ENCODE measurements at places on chromosomes 1 and 21. TPM values are rescaled to one million over a fixed set of nuclear protein-coding genes. Genes with fewer than 3 reads are reported as not detected.

Gene TRIM58
- 3.5 TPM for polyA plus RNA-seq

DNA sequence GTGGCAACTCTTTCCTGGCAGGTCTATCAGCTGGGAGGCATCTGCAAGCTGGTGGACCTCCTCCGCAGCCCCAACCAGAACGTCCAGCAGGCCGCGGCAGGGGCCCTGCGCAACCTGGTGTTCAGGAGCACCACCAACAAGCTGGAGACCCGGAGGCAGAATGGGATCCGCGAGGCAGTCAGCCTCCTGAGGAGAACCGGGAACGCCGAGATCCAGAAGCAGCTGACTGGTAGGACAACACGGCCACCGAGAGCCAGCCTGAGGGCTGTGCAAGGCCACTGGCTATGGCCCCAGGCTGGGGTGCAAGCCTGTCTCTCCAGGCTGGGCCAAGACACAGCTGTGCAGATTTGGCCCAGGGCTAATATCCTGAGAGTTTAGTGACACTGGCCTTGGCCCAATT lies 34.2 kb downstream of the PKP1 start:
- no peak for DNase-seq

GRCh38 chr21:43611598-43612369 lies 47.5 kb downstream of the HSF2BP start:
- peak; percentile 90 for DNase-seq

DNA sequence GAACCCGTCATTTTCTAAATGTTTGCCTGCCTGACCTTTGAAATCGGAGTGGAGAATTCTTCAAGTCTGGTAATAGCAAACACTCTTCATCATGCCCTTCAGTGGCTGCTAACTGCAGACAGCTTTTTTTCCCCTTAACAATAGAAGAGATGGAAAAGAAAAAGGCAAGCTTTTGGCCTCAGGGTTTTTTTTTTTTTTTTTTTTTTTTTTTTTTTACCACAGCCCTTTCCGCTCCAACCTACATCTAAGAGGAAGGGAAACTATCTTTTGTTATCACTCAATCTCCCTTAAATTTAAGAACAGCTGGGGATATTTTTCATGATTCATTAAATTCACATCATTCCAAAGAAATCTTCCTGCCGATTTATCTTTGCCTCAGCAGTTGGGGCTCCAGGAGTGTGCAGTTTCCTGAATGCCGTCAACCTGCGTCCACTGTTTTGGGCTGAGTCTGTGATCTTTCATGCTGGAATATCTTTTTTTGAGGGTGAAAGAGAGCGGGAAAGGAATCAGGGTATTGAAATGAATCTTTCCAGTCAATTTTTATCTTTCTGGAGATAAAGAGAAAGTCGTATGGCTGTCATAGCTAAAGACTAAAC lies 144.5 kb upstream of the SMYD2 start:
- no peak for DNase-seq

DNA sequence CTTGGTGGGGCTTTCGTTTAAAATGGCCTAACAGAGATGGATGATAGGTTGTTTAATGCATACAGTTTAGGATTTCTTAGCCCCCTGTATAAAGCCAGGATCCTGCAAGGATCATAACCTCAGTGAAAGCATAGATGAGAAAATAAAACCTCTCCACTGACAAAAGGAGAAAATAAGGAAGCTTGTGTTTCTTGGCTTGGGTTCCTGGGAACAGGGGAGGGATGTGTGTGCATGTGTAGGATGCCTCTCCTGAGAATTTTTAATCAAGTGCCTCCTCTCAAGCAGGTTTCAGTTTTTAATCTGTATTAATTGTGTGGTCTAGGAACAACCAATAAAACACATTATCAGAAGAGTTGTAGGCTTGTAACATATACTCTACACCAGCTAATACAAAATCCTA lies 26.1 kb downstream of the PRKACB start:
- no peak for DNase-seq

- DNase-seq, result no peak
Measured at GRCh38 chr1:247459507-247459906, 1.6 kb upstream of the OR2B11 start.

DNA sequence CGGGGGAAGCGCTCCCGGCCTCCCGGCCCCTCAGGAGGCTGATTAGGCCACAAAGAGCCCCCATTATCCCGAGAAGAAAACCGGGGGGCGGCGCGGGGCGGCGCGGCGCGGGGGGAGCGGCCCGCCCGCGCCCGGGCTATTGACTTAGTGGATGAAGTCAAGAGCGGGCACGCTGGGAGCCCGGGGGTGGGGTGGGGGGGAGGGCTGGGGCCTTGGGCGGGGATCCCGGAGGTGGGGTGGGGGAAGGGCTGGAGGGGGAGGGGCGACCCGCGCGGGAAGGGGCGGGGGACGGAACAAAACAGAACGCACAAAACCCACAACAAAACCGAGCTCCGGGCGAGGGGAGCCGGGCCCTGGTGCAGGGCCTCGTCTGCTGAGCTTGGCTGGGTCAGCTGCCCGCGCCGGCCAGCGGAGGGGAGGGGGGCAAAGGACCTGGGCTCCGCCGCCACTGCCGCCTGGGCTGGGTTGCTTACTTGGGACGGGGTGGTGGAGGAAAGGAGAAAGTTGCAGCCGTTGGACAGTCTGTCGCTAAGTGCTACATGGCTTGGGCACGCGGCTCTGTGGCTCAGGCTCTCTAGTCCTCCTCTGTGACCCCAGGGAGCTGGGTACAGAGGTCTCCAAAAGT lies 16.3 kb downstream of the PAX7 start:
- DNase-seq, result no peak

Gene NFASC
- 13.4 TPM for polyA plus RNA-seq

Gene CD84
- not detected for polyA plus RNA-seq

Gene MSH4
- polyA plus RNA-seq, result not detected

Gene NUP210L
- 0.08 TPM for polyA plus RNA-seq

- no peak for DNase-seq
Measured at GRCh38 chr1:97097404-97097925, 375.9 kb downstream of the PTBP2 start.

GRCh38 chr1:14909920-14910460 lies 243.6 kb upstream of the TMEM51 start:
- no peak for DNase-seq

Gene TRAPPC3
- 105 TPM for polyA plus RNA-seq

Gene C1orf210
- not detected for polyA plus RNA-seq

DNA sequence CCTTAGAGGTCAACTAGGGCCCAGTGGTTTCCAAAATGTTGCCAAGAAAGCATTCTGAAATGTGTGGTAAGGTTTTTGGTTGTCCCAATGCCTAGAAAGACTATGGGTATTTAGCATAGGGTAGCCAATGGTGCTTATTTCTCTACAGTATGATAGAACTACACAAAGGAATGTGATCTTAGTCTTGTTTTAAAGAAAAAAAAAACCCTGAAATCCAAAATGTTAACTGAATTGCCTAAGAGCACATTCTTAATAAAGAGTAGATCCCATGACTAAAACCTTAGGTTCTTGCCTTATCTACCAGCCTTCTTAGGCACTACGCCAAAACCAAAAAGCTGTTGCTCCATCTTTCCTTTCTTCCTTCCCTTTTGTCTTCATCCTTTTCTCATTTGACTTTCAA lies 428.2 kb downstream of the MRPL39 start:
- DNase-seq, result peak; percentile 75

DNA sequence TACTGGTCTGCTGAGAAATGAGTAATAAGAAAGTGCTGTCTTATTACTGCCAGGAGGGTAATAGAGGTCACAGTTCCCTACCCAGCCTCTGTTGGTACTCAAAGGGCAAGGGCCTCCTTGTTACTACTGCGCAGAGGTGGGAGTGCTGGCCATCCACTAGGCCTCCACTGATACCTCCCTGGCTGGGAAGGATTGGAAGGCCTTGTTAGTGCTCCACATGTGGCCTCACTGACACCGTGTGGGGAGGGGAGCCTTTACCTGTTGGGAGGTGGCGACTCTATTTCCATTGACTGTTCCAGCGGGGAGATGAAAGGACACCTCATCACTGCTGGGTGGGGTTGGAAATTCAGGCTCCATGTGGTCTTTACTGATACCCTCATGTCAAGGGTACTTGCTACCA lies 57.8 kb upstream of the USP24 start:
- DNase-seq, result no peak

DNA sequence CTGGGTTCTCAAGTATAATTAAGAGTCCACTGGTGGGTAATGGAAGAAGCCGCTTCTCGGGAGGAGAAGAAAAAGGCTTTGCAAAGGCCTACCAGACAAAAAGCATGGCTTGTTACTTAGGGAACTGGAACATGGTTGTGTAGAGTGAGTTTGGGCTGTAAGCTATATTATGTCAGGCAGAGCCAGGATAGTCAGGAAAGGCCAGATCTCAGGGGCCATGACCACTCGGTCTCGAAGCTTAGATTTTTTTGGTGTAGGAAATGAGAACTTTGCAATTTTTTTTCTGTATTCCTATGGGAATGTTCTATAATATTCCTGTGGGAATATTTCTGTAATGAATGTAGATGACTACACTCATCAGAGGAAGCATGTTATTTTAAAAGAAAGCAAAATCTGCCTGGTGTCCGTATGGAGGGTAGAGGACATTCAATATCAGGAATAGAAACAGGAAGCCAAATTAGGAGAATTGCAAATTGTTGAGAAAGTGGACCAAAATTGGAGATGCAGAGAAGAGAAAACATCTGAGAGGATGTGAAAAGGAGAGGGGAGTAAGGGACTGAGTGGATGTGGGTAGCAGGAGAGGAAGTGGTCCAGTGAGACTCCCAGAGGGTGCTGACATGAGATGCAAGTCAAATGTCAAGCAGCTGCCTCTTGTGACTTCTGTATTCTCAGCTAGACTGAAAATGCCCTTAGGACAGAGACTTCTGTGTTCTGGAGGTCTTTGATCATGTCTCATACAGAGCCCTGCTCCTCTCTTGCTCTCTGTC lies 45.2 kb upstream of the HAO2 start:
- no peak for DNase-seq

Gene IVL
- 0.10 TPM for polyA plus RNA-seq

DNA sequence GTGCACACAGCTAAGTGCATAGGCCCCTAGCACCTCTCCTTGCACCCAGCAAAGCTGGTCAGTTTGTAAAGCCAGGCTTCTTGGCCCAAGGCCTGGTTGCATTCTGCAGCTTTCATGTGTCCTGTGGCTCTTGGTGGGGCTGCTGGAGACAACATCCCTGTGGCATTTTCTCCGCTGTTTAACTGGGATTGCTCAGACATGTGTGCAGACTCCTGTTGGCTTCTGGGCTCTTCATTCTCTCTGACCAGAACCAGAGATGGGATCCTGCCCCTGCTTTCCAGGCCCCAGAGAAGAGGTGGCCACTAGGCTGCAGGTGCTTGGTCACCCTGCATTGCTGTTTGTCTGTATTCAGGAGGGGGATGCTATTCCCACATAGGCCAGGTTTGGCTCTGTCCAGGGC lies 50.8 kb downstream of the FAM78B start:
- DNase-seq, result no peak

Gene CATSPERE
- 0.59 TPM for polyA plus RNA-seq

Gene VWA5B1
- not detected for polyA plus RNA-seq

DNA sequence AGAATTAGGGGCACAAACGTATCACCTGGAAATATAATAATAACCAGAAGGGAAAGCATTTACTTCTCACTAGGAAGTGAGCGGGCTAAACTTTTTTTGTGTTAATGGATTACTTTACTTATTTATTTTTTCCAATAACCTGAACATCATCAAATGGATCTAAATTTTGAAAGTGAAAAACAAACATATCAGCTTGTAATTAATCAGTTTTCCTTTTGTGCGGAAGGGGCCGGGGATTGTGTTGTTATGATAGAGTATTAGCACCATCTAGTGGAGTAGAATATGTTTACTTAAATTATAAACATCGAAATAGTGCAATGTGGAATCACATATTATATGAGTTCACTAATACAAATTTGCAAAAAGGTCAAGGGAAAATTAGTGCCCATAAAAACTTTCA lies 9.0 kb downstream of the CFH start:
- DNase-seq, result peak; percentile 17

Gene MASP2
- not detected for polyA plus RNA-seq

- DNase-seq, result peak; percentile 35
Measured at GRCh38 chr1:156499194-156499841, 1.3 kb downstream of the MEF2D start.

Gene CFHR5
- polyA plus RNA-seq, result not detected

- DNase-seq, result no peak
Measured at GRCh38 chr1:36094621-36095061, 5.9 kb downstream of the ADPRS start.

GRCh38 chr1:167137793-167138510 lies 44.1 kb downstream of the STYXL2 start:
- no peak for DNase-seq

Gene TBX19
- polyA plus RNA-seq, result 0.94 TPM

DNA sequence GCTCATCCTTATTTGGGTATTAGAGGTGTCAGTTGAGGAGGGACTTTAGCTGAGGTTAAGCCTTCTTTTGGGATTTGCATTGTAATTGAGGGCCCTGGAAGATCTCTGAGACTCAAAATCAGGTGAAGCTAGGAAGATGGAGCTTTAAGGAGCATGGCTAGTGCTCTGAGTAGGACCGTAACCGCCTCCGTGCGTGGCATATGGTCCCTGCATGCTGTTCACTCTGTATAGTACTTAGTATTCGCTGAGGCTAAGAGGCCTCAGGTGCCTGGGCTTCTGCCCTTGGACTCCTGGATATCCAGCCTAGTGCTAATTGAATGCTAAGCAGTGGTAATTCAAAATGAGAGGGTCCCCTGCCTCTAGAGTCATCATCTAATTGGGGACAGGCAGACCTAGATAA lies 22.5 kb downstream of the NSUN4 start:
- DNase-seq, result no peak

Gene PEX11B
- polyA plus RNA-seq, result 41.3 TPM

- peak; percentile 6 for DNase-seq
Measured at GRCh38 chr21:42465008-42465802, 30.8 kb downstream of the RSPH1 start.

GRCh38 chr1:198598796-198599321 lies 40.0 kb upstream of the PTPRC start:
- no peak for DNase-seq

GRCh38 chr1:202553560-202554038 lies 156.7 kb downstream of the SYT2 start:
- DNase-seq, result peak; percentile 35

DNA sequence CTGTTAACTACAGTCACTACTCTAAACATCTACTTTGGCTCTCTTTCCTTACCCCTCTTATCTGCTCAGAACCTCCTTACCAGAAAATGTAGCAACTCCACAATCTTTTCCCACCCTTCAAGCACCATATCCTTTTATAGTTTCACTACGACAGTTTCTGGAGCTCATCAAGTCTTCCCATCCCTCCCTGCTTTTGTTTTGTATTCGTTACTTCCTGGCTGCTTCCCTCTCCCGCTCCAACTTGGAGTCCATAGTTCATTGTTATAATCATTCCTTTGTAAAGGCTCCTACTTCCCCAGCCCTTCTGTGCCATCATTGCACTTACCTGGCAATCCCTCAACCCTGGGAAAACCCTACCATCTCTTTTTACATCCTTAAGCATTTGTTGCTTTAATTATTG lies 18.0 kb downstream of the MPZL1 start:
- no peak for DNase-seq

All from fibroblast of lung (primary cell).